Stimulated activated CD8-positive, alpha-beta memory T cell treated with anti-CD3 and anti-CD28 coated beads, Interleukin-7, amount 100 ng/mL, for 24 hours (primary cell): ENCODE measurements at places on chromosomes 4 and X.

GRCh38 chr4:184396570-184397515 lies 77.5 kb downstream of the IRF2 start:
- DNase-seq: no peak

GRCh38 chr4:15659768-15660570 lies 4.8 kb upstream of the FBXL5 start:
- no peak for DNase-seq

GRCh38 chr4:44538534-44538933 lies 89.9 kb upstream of the KCTD8 start:
- no peak for DNase-seq

DNA sequence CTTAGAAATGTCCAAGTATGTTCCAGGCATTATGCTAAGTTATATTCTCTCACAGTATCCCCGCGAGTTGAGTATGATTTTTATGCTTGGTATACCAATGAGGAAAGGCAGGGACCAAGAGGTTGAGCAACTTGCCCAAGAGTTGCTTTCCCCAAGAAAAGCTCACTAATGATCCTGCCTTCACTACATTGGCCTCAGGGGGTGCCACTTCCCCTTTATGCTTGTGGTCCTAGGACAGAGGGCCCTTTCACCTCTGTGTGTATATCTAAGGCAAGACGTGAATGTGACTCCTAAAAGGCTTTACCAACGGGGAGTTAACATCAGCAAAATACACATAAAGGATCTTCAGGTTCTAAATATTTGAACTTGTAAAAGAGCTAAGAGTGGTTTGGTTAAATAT lies 164.4 kb upstream of the CPEB2 start:
- DNase-seq: no peak

DNA sequence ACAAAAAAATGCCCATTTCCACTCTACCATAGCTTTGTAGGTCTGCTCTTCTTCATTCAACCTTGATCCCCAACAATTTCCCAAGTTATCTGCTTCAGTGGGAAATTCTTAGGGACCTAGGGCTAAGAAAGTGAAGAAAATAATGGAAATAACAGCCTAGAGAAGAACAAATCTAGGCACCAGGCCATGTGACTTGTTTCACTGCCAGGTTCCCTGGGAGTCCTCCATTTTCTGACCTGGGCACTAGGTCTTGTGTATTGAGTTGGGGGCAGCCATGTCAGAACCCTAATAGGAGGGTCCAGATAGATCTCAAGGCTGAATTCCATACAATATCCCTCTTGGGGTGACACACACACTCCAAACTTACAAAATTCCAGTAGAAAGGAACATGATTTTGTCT lies 194.6 kb upstream of the STK26 start:
- DNase-seq: no peak

GRCh38 chr4:60891947-60892346 lies 308.2 kb upstream of the ADGRL3 start:
- no peak for DNase-seq

DNA sequence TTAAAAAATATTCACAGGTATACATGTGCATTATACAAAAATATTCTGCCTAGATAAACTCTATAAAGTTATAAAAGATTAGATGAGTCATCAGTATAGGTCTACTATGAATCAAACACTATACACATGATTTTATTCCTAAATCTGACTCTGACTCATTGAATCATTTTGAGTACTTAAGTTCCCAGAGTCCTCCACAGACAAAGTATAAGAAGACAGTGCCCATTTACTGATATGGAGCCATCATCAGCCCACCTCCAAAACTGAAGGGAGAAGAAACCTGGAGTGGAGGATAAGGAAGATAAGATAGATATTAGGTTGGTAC lies 28.7 kb upstream of the ANTXR2 start:
- no peak for DNase-seq

- DNase-seq: no peak
Observed at GRCh38 chr4:187544461-187545053, 451.0 kb upstream of the ZFP42 start.

GRCh38 chr4:175953960-175954521 lies 111.6 kb upstream of the WDR17 start:
- DNase-seq: no peak

- no peak for DNase-seq
Observed at GRCh38 chrX:16023790-16024734, 99.3 kb upstream of the GRPR start.

DNA sequence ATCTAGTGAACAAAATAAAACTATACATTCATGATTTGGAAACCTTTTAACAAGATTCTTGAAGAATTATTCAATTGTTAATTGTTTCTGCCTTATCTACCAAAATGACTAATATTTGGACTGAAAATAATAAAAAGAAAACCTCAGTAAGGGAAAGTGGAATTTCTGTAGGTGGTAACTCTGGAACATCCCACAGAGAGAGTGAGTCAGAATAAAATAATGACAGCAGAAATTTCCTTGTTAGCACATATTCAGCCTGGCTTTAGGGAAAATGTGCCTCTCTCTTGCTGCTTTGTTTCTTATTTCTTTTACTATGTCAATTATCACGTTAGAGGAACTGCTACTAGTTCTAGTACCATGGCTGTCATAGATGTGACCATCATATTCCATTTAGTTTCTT lies 421.5 kb upstream of the GNPDA2 start:
- DNase-seq: no peak

DNA sequence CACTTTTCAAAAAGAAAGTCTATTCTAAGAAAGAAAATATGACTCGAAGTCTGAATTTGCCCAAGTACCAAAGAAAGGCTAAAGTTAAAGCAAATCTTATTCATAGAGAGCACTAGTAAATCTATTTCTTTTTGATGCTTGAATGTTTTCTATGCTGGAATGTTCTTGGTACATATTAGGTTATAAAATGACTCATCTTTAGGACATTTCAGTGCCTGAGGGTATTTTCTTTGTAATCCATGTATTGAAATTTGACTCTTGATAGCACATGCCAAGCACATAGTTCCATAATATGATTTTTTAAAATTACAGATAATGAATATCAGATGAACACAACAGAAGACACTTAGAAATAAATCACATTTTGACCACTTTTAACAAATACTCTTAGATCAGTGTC lies 232.8 kb downstream of the TRIML1 start:
- no peak for DNase-seq

- DNase-seq: no peak
Observed at GRCh38 chr4:41645728-41646390, 102.7 kb downstream of the PHOX2B start.

DNA sequence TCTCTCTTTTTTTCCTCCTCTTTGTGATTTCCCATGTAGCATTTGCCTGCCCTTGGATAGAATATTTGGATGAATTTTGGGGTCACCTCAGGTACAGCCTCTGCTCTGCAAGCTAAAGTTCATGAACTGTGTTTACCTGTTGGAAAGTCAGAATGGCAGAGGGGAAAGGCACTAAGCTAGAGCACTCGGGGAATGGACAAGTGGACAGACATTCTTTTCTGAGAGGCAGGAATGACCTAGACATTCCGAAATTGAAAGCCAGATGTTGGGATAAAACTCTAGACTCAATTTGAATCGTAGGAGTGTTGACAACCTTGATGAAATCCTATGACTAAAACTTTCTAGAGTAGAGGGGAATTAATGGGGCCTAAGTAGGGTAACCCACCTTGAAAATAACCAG lies 56.1 kb downstream of the LUZP4 start:
- DNase-seq: no peak

DNA sequence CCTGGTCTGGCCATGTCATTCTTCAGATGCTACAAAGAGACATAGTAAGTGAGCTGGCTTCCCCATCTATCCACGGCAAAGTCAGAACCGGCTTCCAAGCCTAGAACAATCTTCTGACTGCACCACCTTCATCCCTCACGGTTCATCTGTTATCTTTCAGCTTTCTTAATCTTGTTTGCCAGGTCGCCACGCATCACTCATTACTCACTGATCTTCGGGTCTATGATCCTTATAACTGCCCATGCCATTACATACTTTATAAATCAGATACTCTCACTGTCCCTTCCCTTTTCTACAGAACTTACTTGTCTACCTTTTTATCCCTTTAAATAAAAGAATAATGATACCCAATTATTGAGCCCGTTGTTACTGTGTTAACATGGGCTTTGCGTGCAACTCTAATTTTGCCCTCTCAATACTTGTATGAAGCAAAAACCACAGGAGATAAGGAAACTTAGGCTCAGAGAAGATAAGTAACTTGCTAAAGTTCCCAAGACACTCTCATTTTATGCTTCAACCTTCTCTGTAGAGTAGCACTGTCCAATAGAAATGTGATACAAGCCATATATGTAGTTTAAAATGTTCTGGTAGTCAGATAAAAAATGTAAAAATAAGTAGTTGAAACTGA lies 171.7 kb downstream of the AMELX start:
- no peak for DNase-seq

DNA sequence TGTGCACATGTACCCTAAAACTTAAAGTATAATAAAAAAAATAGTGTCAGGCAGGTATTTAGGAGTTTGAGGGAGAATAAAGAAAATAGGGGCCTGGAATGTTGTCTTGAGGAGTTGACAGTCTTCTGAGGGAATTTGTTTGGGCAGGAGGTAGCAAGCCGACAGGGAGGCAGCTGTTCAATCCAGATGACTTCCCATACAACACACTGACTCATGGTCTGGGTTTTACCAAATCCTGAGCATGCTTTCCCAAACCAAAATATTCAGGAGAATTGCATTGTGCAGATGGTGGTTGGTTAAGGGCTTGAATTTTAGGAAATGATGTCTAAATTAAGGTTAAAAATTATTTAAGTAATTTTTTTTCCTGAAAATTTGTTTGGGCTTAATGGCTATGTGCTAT lies 430.0 kb downstream of the INPP4B start:
- no peak for DNase-seq

GRCh38 chr4:66284991-66285451 lies 614.7 kb upstream of the EPHA5 start:
- no peak for DNase-seq

DNA sequence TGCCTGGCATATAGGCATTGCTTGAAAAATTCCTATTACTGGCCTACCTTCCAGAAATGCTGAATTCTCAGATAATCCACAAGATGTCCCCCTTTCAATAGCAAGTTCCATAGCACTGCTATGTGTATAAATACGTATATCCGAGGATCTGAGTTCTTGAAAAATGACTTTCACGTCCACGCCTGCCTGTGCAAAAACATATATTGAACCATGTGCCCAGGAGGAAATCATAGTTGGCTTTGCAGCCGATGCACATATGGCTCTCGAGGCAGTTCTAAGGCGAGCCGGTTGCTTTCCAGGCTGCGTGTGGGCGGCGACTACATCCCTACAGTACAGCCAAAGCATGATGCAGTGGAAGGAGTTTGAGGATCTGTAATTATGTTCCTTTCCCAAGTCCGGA lies 55.4 kb upstream of the ESX1 start:
- no peak for DNase-seq

- no peak for DNase-seq
Observed at GRCh38 chr4:20506827-20507226, 193.4 kb upstream of the PACRGL start.

DNA sequence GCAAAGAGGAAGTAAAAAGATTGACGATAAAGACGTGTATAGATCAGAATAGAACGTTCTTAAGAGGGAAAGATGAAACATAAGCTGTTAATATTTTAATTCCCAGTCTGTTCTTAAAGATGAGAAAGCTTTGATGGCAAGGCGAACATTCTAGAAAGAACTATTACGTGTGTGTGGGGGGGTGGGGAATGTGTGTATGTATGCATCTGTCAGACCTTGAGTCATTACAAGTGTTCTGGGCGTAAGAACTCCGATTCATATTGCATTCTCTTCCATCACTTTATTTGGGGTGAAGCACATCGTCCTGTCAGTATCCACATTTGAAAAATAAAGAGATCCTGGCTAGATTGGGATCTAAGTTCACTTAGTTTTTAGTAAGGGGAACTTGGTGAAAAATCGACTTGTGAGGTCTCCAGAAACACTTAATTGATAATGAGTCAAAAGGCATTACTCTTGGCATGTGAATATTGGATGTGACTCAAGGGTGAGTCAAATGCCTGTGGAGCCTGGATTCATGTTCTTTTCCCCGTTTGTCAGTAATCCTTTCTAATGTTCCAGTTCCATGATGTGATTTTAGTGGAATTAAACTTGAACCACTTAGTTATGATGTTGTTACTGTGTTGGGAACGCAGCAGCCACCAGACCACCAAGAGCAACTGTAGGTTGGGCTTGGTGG lies 3.1 kb downstream of the SMS start:
- no peak for DNase-seq

DNA sequence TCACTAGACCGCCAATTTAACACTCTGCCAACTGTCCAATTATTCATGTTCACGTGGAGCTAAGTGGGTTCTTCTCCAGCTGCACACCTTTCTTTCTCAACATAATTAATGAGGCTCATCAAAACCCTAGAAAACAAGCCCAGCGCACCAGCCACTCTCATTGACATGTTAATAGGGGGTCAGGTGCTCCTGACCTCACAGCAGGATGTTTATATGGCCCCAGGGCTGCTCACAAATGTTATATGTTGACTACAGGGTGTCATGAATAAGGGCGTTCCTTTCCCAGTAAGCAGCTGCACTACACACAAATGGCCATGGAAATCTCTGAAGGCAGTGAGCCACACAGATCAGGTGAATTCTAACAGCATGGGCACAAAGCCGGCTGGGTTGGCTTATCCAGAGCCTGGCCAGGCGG lies 209.8 kb downstream of the MGST2 start:
- no peak for DNase-seq

- no peak for DNase-seq
Observed at GRCh38 chr4:73460913-73461522, 20.5 kb upstream of the AFM start.

DNA sequence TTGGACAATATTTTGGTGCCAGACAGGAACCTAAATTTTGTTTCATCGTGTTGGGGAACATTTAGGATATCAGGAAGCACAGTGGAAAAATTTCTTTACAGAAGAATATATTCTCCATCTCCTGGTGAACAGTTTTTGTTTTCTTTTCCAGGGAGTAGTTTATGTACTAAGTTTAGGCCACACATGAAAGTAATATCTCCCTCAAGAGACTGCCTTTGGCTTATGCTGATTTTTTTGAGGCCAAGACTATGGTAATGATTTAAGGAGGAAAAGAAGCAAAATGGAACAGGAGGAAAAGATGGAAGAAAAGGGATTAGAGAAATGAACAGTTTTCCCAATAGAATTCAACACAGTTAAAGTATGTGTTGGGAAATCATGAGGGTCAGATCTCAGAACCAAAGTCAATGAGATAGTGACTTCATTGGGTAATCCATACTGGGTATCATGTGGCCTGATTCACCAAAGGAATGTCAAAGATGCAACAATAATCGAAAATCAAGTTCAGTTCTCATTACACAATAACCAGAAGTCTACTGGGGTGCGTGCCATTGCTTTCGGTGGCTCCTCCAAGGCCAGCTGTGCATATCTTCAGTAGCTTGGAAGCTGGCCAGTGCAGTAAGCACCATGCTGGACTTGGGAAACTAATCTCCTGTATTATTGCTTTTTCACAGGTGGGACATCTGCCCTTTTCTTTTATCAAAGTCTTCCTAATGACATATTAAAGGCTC lies 234.8 kb downstream of the COL25A1 start:
- DNase-seq: no peak

- DNase-seq: no peak
Observed at GRCh38 chrX:149993989-149994388, 55.7 kb upstream of the EOLA2 start.
